Type B pancreatic cell (in vitro differentiated cells): ENCODE measurements at places on chromosomes 5 and 9. TPM values are rescaled to one million over a fixed set of nuclear protein-coding genes. Genes with fewer than 3 reads are reported as not detected.

GABRG2 gene
- total RNA-seq: 0.24 and 0.36 TPM in 2 replicates

FANCC gene
- 13.0 and 19.2 TPM in 2 replicates for total RNA-seq

- DNase-seq: no peak
Observed at GRCh38 chr5:122877518-122877917, 32.1 kb downstream of the SNX24 start.

GRCh38 chr9:79883073-79883645, 311.4 kb downstream of the TLE4 start:
- no peak for DNase-seq

GRCh38 chr5:67315082-67315989, 118.7 kb upstream of the CD180 start:
- no peak for DNase-seq

DNA sequence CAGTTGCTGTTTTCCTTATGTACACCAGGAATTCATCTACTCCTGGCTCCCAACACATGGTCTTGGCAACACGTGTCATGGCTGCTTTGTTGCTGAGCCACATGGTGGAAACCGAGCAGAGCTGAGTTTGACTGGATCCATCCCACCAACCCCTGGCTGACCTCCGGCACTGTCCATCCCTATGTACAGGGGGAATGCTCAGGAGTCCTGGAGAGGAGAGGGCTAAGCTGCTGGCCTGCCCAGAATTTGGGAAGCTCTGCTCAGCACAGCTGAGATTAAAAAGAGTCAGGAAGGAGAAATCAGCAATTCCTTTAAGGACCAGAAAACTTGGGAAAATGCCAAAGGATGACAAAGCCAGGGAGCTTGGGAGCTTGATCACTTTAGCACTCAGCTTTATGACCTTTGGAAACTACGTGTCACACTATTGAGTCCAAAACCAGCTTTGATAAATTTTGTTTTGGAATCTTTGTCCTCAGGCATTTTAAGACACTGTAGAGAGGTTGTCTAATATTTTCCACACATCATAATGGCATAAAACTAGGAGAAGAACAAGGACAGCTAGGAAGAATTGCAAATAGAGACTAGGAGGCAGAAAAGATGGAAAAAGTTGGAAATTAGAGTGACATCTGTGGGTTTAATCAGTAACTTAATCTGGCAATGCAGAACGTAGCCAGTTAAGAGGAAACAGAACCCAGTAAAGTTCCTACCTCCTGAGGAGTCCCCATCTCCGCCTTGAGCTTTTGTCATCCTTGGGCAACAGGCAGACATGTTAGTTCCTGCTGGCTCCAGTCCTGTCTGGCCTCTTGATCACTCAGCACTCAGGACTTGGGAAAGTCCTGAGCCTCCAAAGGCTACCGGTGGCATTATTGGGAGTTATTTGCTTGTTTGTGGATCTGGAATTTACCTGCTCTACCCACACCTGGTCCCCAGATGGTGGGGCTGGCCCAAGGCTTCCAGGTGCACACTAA, 62.5 kb upstream of the PLPP1 start:
- DNase-seq: no peak
